Esophagus squamous epithelium (tissue), 5 donors: ENCODE measurements at places on chromosomes 1 and 21.

DNA sequence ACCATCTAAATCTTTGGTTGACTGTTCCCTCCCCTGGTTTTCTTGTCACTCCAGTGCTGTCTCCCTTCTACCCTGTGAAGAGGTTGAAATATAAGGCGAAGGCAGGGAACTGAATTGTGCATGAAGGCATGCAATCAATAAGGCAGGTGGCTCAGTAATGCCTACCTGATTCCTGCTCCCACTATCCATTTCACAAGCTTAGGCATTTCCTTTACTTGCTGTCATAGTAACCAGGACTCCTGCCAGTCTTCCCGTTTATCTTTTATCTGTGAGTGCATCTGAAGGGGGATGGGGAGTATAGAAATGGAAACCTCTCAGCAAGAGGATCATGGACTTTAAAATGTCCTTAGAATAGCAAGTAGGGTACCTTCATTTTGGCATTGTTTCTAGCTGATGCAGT lies 40.5 kb downstream of the MRPS6 start:
- DNase-seq, result no peak

- DNase-seq, result no peak
These were observed 7.9 kb downstream of the TINAGL1 start for GRCh38 chr1:31583995-31584868.

DNA sequence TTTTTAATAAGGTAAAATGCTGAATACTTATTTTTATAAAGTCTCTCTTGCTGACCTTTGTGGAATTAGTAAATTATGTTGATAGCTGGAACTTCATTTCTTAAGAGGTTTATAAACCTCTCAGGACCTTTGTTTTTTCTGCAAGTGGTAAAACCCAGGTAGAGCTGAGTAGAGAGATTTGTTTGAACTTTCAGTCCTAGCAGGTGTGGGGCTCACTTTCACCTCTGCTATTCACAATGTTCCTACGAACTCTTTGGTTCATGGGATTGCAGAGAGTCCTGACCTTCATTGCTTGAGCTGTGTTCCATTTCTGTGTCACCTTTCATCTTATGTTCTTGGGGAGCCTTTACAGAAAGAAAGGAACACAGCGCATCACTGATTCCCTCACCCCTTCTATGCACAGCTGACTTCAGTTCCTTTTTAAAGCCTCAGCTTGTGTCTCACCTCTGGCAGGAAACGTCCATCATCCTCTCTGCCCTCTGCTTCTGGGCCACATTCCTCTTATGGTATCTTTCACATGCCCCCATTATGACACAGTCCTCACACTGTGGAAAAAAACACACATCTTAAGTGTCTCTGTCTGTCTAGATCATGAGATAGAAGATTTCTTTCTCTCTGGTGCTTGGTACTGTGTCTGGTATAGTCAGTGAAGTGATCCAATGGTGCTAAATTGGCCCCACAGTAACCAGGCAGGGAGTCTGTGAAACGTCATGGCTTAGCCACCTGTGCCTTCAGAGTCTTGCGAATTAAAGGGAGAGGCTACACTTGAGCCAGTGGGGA lies 262.5 kb upstream of the B3GALT2 start:
- no peak for DNase-seq

- no peak for DNase-seq
These were observed 161.3 kb downstream of the NEK7 start for GRCh38 chr1:198318085-198318484.

DNA sequence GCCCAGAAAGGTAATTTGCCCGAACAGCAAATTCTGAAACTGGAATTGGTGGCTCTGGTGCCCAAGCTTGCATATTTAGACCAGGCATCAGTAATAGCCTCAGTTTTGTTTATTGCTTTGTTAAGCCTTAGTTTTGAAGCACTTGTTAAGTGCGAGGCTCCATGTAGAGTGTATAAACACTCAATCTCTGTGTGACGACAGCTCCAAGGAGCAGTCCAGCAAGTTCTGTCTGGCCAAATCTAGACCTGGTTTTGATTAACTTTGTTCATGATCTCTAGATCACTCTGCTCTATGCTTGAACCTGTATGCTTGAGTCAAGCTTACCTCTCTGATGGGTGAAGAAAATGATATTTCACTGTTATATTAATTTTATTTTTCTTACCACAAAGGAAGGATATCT lies 37.4 kb downstream of the DOP1B start:
- DNase-seq, result no peak

GRCh38 chr1:31548907-31549808 lies 27.2 kb upstream of the TINAGL1 start:
- DNase-seq, result peak; percentile 17

DNA sequence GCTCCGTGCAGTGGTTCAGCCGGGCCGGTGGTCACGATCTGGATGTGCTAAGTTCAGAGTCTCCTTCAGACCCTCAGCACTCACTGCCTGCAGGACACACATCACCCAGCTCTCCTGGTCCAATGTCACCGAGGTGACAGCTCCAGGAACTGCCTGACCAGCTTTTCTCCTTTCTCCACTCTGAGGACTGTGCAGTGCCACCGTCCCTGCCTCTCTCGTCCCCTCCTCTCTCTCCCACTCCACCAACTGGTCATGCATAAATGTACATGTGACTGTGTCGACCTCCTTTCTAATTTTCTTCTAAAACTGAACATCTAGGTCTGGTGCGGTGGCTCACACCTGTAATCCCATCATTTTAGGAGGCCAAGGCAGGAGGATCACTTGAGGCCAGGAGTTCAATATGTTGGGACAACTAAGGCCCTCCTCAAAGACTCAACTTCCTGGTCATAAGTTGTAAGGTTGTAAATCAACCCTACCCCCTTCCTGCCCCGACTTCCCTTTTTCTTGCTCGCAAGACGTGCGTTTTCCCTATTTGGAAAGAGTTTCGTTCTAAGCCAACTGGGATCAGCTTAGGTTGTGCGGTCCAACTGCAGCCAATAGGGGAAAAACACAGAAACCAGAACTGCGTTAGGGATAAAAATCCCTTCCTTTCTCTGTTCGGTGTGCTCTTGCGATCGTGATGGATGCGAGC lies 53.1 kb downstream of the MEGF6 start:
- DNase-seq, result no peak

DNA sequence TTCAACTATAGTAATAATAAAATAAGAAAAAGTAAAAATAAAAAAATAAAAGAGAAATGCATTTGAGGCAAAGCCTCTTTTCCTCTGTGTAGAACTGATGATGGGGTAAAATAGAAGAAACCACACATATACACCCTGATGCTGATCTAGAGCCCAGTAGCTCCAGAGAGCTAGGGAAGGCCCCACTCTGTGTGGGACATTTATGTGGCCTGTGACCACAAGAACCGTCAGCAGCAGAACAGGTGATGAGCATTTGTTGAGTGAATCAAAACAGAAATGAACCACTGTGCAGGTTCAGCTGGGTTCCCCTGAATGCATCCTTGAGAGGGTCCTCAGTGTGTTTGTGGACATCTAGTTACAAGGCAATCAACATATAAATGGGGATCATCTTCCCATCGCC lies 221.8 kb upstream of the HOOK1 start:
- no peak for DNase-seq

DNA sequence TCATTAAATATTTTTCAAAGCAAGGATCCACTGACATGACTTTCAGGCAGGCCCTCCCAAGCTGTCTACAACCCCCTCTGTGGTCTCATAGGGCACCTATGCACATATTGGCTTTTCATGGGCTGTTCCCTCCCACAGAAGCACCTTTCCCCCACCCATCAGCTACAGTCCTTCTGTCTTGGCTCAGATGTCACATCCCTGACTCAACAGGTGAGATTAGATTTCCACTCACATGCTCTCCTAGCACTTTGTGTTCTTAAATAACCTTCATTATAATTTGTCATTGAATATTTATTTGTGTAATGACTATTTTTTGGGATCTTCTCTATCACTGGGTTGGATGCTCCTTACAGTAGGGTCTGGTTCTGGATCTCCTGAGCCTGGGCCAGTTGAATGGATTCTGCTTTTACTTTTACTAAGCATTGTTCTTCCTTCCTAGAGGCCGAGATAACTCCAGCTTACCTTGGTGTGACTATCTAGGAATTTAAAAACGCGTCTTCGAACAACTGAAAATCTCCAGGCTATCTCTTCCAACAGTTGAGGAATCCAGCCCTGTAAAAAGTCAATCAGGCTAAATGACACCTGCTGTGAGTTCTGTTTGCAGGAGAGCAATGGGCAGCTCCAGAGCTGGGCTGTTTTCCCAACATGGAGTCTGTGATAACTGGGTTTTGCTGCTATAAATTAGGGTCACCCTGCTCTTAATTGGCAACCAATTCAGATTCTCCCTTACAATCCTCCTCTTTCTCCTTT lies 16.2 kb downstream of the ROR1 start:
- DNase-seq, result no peak

- DNase-seq, result no peak
These were observed 18.4 kb downstream of the LORICRIN start for GRCh38 chr1:153277852-153278251.

DNA sequence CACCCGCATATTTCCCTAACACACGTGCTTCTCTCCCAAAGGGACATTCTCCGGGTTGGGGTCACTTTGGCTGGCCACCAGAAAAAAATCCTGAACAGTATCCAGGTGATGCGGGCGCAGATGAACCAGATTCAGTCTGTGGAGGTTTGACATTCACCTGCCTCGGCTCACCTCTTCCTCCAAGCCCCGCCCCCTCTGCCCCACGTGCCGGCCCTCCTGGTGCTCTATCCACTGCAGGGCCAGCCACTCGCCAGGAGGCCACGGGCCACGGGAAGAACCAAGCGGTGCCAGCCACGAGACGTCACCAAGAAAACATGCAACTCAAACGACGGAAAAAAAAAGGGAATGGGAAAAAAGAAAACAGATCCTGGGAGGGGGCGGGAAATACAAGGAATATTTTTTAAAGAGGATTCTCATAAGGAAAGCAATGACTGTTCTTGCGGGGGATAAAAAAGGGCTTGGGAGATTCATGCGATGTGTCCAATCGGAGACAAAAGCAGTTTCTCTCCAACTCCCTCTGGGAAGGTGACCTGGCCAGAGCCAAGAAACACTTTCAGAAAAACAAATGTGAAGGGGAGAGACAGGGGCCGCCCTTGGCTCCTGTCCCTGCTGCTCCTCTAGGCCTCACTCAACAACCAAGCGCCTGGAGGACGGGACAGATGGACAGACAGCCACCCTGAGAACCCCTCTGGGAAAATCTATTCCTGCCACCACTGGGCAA lies 59.1 kb downstream of the LACTBL1 start:
- no peak for DNase-seq

DNA sequence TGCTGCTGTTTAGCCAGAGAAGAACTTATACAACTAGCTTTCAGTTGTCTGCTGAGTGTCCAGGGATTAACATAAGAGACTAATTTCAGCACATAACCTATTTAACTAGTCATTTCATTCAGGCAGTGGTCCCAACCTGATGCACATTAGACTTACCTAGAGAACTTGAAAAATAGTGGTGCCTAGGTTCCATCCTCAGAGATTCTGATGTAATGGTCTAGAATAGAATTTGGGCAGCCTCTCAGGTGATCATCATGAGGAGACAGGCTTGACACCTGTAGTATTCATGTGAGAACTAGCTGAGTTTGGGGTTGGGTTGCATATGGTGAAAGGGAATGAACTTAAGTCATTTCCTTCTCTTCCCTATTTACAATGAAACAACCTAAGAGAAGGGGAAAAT lies 24.8 kb downstream of the CNST start:
- no peak for DNase-seq

- no peak for DNase-seq
These were observed 255.4 kb upstream of the IRF2BP2 start for GRCh38 chr1:234865171-234866006.

GRCh38 chr1:56074007-56074651 lies 505.2 kb downstream of the PLPP3 start:
- no peak for DNase-seq

- no peak for DNase-seq
These were observed 94.6 kb downstream of the STUM start for GRCh38 chr1:226643177-226643576.

DNA sequence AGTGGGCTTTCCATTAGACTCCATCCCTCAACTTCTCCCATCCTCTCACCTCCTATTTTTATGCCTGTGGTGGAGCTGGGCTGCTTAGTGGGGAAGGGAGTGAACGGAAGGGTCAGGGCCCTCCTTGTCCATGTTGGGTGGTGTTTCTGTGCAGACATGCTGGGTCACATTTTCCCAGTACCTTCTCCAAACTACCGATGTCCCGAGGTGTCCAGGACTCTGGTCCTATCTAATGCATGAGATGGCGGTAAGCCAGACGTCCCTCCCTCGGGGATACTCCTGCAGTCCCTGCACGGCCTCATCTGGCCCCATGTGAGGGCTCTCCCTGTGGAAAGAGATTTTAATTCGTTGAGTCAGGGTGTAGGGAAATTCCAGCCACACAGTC lies 61.0 kb downstream of the OBSCN start:
- DNase-seq, result no peak

GRCh38 chr21:18460979-18461378 lies 57.4 kb upstream of the TMPRSS15 start:
- no peak for DNase-seq

DNA sequence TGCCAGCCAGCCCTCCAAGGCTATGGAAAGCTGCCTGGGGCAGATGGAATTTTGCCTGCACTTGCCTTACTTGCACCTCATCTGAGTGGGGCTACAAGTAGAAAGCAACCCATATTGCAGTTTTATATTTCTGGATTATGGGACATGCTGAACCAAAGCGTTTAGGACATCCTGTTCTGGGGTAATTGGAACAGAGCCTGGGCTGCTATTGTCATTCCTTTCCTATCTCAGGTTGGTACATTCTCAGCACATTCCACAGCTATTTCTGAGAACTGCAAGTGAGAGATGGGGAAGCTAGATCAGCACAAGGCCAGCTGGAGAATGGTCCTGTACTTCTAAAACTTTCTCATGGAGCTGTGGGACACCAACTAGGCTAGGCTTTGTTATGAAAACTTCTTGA lies 713.8 kb downstream of the KCNT2 start:
- DNase-seq, result no peak

DNA sequence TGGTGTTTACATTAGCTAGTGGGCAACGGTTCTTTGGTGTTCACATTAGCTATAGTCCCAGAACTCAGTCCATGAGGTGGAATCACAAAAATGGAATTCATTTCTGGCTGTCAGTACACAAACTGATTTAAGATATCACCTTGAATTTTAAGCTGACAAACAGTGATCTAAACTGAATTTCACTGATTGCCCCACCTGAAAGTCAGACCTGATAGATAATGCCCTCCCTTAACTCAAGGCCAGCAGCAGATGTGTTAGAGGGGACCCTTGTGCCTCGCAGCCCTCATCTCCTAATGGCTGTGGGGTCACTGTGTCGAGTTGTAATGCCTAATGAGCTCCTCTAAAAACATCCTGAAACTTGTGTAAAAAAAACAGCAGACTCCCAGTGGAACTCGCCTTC lies 8.6 kb downstream of the ARF1 start:
- no peak for DNase-seq

GRCh38 chr1:46039571-46040052 lies 92.8 kb downstream of the PIK3R3 start:
- DNase-seq, result no peak
